ENCODE measurements at places on chromosomes 5 and 9.

DNA sequence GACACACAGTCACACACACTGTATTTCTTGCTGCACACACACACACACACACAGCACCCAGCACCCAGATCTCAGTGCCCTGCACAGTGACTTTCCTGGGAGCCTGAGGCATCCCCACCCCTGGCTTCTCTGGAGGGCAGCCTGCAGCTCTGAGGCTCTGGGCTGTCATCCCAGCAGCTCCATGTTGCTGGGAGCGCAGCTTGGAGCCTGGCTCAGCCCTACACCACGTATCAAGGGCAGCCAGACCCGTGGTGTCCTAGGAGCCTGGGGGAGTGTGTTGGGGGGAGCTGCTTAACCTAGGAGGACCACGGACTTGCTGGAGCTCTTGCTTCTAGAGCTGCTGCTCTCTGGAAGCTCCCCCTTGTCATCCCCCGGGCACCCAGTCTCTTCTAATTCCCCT, 5.2 kb downstream of the IER5L start:
- DNase-seq: no peak

DNA sequence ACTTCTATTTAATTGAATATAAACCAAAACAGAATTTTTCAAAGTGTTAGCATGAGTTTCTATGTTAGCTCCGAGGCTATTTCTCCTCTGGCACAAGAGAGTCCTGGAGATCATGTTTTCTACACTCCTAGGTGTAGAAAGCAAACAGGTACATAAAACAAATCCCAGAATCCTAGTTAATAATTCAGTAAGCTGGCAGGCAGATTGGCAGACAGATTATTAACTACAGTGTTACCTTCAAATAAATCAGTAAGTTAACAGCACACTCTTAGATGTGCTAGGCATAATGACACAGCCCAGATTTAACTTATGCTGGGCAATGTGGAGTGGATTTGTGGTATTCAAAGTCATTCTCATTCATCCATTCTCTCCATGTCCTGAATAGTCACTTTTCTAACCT, 282.8 kb upstream of the RPS23 start:
- DNase-seq: no peak

DNA sequence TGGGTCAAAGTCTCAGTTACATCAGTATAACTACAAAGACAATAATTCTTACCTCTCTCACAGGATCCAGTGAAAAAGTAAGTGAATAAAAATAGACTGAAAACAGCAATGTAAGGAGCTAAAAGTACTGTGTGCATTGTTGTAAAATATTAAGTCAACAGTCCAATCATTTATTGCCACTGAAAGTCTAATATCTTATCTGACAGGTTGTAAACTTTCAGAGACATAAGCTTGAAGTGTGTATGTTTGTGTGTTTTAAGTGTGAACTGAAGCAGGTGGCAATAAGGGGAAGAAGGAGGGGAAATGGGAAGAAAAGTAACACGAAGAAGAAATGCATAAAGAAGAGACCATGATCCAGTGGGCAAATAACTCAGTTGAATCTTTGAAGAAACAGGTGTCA, 229.7 kb upstream of the TAS2R1 start:
- no peak for DNase-seq

- no peak for DNase-seq
Observed at GRCh38 chr9:110157823-110158664, 49.9 kb downstream of the C9orf152 start.

GRCh38 chr5:167720259-167720658, 571.2 kb upstream of the WWC1 start:
- no peak for DNase-seq

- DNase-seq: no peak
Observed at GRCh38 chr5:33927685-33928084, 8.5 kb upstream of the RXFP3 start.

DNA sequence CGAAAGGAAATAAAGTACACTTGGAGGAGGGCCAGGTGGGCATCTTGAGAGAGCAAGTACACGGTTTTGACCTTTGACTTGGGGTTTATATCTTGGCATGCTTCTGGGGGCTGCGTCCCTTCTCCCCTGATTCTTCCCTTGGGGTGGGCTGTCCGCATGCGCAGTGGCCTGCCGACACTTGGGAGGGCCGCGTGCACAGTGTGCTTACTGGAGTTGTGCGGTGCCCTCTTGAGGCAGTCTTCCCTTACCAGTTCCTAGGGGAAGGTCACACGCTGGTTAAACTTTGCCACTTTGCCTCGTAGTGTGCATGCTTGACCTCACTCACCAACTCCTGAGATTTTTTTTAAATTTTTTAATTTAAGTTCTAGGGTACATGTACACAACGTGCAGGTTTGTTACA, 4.3 kb upstream of the CLPTM1L start:
- DNase-seq: no peak

DNA sequence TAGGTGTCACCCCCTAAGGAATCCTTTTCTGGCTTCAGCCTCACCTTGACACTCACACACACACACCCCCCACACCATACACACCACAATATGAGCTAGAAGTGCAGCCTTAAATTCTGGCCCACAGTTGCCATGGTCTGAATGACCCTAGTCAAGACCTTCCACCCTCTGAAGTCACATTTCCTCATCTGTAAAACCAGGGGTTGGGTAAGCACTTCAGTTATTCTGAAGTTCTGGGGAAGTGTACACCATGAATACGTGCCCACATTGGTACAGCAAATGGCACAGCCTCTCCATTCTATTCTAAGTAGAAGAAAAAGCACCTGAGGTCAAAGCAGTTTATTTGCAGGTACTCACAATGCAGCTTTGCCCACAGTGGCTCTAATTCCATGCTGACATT, 372.8 kb upstream of the KLF4 start:
- no peak for DNase-seq

DNA sequence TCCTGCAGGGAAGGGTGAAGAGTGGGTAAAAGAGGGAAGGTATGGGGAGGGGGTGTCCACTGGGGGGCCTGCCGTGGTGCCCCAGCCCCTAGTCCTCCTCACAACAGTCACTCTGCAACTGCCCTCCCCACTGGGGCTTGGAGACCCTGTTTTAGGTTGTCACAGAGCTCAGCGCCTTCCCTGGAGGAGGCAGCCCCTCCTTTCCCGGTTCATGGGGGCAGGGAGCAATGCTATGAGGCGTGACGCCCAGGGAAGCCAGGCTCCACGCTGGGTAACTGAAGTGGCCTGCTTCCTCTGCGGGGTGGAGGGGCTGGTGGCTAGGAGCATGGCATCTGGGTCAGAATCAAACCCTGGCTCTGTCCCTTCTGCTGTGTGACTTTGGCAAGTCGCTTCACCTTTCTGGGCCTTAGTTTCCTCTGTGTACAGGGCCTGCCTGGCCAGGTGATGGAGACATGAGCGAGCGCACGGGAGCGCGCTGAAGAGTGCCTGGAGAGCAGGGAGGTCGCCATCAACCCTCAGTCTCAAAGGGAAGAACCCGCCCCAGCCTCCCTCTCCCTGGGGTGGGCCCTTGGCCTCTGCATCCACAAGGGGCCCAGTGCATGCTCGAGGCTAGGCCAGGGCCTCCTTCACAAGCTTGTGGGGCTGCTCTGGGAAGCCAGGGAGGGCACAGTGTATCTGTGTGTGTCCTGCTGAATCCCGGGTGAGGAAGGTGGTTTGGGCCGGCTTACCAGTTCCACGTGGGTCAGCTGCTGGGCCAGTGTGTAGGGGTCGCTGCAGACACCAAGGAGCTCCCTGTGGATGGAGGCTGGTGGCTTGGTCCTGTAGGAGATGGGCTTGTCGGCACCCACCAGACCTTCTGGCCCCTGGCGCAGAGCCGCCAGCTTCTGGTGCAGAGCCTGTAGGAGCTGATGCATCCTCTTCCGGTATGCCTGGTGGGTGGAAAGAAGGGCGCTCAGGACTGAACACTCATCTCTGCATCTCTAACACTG, 56.4 kb upstream of the RNF130 start:
- DNase-seq: no peak

GRCh38 chr5:177984584-177985206, 11.3 kb downstream of the PROP1 start:
- no peak for DNase-seq

DNA sequence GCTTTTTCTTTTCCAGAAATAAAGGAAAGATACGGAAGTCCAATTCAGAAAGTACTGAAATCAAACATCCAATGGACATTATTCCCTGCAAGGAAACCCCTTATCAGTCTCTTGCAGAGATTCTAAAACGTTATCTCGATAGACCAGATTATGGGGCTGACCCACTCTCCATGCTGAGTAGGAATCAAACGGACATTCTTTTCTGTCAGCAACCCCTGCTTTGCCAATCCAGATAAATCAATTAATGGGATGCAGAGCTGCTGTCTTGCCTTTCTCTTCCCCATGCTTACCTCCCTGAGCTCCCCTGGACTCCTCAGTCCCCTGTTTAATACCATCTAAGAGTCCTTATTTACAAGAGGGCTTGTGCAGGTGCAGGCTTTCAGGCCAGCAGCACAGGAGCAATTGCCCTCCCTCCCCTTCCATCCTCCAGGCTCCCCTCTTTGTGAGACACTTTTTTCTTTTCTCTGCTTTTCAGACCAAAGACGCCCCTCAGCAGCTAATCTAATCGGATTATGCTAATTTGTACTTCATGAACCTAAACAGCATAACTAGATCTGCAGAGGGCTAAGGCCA, 14.2 kb downstream of the TAL2 start:
- DNase-seq: no peak

- DNase-seq: no peak
Observed at GRCh38 chr9:94894094-94894699, 167.7 kb downstream of the AOPEP start.

DNA sequence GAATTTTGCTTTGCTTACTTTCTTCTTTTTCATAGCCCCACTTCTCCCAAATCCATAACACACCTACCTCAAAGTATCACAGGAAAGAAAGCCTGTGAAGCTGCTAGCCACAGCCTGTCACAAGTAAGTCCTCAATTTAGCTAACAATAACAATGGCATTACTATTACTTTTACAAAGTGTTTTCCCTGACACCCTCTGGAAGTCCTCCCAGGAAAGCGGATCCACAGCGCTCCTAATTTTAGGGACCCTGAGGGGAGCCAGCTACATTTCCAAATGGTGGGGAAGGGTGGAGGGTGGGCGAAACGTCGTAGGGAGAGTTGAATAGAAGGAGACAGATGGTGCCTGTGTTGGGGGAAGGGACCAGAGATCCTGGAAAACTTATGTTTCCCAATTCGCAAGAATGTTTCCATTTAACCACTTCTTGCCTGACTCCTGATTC, 523 bp upstream of the WWC1 start:
- DNase-seq: no peak

DNA sequence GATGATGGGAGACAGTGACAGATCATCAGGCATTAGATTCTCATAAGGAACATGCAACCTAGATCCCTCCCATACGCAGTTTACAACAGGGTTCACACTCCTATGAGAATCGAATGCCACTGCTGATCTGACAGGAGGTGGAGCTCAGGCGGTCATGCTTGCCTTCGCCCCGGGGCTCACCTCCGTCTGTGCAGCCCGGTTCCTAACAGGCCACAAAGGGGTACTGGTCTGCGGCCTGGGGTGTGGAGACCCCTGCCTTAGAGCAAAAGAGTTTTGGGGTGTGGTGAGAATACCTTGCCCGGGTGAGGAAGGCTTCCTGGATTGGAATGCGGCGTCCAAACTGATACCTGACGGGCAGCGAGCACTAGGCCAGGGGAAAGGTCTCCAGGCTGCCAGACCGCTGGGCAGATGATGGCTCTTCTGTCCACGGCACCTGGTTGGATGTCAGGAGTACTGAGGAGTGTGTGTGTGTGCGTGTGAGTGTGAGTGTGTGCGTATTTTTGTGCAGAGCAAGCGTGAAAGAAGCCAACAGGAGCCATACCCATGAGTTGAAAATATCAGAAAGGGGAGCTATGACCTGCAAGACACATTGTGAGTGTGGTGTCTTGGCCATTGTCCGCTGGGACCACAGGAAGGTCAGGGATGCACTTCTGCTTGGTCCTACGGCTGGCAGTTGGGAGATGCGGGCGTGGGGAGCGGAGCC, 55.4 kb downstream of the ACER2 start:
- DNase-seq: no peak

GRCh38 chr9:130027533-130028365, 15.2 kb downstream of the FNBP1 start:
- no peak for DNase-seq

DNA sequence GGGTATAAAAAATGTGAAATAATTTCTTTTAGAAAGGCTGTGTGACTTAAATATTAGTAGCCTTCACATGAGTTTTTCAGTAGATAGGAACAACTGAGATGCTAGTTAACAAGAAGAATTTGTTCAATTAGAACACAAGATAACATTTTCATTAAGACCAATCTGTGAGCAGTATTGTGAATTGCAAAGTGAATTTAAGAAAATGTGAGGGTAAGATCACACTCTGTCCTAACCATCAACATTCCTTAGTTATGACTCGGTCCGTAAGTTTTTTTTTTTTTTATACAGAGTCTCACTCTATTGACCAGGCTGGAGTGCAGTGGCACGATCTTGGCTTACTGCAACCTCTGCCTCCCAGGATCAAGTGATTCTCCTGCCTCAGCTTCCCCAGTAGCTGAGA, 180.2 kb upstream of the EGFLAM start:
- no peak for DNase-seq

- DNase-seq: no peak
Observed at GRCh38 chr5:135036405-135036804, 2.4 kb upstream of the PITX1 start.

- no peak for DNase-seq
Observed at GRCh38 chr5:132226516-132227234, 978 bp downstream of the P4HA2 start.

GRCh38 chr9:129811967-129812363, 9.0 kb downstream of the TOR1B start:
- no peak for DNase-seq

GRCh38 chr5:132012371-132013005, 1.0 kb upstream of the ACSL6 start:
- no peak for DNase-seq

DNA sequence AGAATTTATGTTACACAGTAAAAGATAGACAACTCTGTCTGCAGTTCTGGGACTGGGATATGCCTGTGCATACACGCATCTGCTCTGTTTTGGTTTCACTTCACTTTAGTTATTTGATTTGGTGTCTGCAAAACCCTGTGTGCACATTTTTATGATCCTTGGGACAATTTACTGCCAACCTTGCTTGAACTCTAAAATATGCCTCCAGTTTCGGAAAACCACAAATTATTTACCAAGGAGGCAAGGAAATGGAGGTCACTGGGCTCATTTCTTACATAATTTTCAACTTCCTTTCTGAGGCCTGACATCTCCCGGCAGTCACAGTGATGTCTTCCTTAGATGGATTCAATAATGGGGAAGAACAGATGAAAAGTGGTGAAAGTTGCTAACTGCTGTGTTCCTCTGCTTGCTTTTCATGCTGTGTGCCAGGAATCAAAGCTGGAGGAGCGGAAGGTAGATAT, 61.2 kb upstream of the TAF11L2 start:
- no peak for DNase-seq

DNA sequence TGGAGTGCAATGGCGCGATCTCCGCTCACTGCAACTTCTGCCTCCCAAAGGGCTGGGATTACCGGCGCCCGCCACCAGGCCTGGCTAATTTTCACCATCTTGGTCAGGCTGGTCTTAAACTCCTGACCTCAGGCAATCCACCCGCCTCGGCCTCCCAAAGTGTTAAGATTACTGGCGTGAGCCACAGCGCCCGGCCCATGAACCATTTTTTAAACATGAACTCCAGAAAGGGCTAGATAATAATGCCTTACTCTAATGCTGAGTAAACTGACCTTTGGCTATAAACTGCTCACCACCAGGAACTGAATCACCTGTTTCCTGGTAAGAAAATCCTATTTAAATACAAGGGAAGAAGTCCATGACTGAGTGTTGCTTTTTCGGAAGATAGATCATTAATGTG, 23.2 kb upstream of the DAB2 start:
- no peak for DNase-seq

- DNase-seq: peak; percentile 59
Observed at GRCh38 chr9:127955294-127956015, 17.8 kb upstream of the DPM2 start.

Data from stimulated activated CD4-positive, alpha-beta T cell treated with anti-CD3 and anti-CD28 coated beads, Interleukin-1b, Interleukin-23, amount 100 ng/mL, for 1 hour (primary cell).